ENCODE measurements at places on chromosomes 13 and 19. TPM values are rescaled to one million over a fixed set of nuclear protein-coding genes. Genes with fewer than 3 reads are reported as not detected.

Gene SLC10A2
- not detected for total RNA-seq

Gene WDR62
- total RNA-seq: 1.8 TPM

- no peak for DNase-seq
These were observed 242.1 kb downstream of the FGF9 start for GRCh38 chr13:21913010-21913409.

DNA sequence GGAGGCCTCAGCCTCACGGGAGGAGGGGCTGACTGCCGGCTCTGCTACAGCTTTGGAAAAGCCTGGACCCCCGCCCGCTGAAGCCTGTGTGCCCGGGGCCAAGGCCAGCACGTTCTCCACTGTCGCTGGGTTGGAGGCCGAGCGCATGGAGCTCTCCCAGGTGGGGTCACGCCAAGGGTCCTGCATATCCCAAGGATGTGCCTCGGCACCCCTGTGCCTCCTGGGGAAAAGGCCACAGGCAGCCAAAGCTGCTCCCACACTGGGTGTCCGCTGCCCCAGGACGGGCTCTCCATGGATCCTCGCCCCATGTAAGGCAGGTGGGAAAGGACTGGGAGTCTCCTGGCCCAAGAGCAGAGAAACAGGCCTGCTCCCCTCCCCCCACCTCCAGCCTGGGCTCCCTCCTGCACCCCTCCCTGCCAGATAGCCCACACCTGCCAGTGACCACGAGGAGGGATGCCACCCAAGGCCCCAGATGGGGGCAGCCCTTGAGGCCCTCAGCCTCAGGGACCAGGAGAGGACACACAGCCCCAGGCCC, 64.0 kb downstream of the MLLT1 start:
- DNase-seq: no peak

- DNase-seq: no peak
These were observed 6.6 kb downstream of the SIGLECL1 start for GRCh38 chr19:51257471-51257870.

Data from kidney epithelial cell (primary cell).